ENCODE measurements at places on chromosomes 1 and 21.

- DNase-seq = no peak
These were observed 30.3 kb upstream of the C1QA start for GRCh38 chr1:22606161-22606560.

DNA sequence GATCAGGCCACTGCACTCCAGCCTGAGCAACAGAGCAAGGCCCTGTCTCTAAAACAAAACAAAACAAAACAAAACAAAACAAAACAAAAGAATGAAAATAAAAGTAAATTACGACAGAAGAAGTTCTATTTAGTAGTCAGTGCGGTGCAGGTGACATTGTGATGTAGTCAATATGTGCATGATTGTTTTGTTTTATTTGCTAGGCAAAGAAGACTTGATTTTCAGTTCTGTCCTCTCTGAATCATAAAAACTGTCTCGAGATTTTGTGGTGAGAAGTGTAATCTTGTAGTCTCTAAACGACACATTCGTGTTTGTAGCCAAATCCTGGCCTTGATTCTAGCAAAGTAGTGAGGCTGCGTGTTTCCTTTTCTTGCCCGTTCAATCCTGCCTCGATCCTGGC, 23.5 kb downstream of the PEX14 start:
- no peak for DNase-seq

GRCh38 chr1:247090455-247090854, 11.8 kb upstream of the ZNF670 start:
- DNase-seq = no peak

- DNase-seq = peak; percentile 21
These were observed 185.1 kb downstream of the PLPP3 start for GRCh38 chr1:56394298-56394697.

- no peak for DNase-seq
These were observed 201.8 kb upstream of the BRINP3 start for GRCh38 chr1:190679454-190679853.

- no peak for DNase-seq
These were observed 455.3 kb downstream of the KCNT2 start for GRCh38 chr1:196152975-196153374.

GRCh38 chr1:150493175-150493574, 6.0 kb downstream of the TARS2 start:
- DNase-seq = no peak

GRCh38 chr1:234862944-234863515, 253.1 kb upstream of the IRF2BP2 start:
- DNase-seq = peak; percentile 77

- DNase-seq = no peak
These were observed 172.2 kb upstream of the L1TD1 start for GRCh38 chr1:62022382-62022983.
